Neural progenitor cell (in vitro differentiated cells): ENCODE measurements at places on chromosomes 7 and 10.
A peak's percentile ranks its signal among the peaks of the same experiment; 100 is the strongest.

GRCh38 chr10:42976351-42977031 lies 100.4 kb upstream of the RET start:
- DNase-seq, result no peak

DNA sequence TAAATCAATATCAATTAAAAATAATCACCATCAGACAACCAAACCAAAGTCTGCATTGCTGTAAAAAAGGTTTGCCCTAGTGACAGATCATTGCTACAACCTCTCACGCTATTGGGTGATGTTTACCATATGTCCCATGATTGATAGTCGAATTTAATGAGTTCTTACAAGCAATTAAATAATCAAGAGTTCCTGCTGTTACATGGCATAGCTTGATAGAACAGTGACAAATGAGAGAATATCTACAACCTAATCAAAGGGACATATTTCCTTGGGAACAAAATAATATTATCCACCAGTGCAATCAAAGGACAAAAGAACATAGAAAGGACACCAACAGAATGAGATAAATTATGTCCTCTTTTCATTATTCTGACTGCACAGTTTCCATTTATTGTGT lies 387.4 kb downstream of the ETV1 start:
- DNase-seq, result no peak

DNA sequence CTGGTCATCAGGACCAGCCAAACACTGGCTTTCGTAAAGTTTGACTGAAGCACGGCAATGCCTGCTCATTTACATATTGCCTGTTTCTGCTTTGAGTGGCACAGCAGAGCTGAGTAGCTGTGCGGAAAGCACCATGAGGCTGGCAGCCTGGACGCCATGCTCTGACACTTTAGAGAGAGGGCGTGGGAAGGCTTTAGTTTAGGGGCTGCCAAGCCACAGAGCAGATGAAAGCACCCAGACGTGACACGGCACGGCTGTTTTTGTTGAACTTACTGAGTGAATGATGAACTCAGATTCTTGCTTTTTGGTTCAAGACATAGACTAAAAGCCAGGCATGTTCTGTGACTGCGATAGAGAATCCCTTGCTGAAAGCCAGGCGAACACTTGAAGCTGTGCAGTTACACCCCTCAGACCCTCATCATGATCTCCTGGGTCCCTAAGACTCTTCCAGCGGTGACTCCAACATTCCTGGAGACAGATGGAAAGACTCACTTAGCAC lies 182.1 kb downstream of the ZMYND11 start:
- no peak for DNase-seq

DNA sequence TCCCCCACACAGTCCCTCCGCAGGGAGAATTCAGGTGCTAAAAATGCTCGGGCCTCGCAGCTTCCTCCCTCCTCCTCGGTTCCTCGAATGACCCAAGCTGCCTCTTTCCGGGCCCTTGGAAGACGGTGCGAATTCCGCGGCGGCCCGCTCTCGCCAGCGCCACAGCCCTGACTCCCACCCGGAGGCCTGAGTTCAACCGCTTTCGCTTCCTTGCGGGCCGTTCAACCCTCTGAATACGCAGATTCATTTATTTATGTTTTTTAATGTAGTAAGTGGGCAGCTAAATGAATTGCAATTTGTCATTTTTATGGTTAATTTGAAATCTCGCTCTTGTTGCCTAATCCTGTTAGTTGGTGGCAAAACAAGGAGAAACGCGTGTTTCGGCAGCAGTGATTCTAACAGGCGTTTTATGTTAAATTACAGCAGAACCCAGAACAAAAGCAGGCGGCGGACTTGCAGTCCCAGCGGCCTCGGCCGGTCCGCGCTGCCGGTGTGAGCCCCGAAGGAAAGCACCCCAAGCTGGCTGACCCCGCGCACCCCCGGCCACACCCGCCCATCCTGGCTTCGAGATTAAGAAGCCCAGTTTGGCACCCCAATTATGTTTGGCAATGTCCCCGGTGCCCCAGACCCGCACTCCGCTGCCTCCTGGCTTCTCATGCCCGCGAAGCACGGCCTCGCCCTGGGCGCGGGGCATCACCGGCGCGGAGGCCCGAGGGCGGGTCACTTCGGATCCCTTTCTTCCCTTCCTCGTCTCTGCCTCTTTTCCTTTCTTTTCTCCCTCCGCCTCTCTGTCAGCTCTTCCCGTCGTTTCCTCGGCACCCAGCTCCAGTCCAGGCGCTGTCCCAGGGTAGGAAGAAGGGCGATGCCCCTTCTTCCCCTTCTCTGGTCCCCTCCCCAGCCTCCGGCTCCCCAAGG lies 75.9 kb downstream of the INSIG1 start:
- peak; percentile 55 for DNase-seq

DNA sequence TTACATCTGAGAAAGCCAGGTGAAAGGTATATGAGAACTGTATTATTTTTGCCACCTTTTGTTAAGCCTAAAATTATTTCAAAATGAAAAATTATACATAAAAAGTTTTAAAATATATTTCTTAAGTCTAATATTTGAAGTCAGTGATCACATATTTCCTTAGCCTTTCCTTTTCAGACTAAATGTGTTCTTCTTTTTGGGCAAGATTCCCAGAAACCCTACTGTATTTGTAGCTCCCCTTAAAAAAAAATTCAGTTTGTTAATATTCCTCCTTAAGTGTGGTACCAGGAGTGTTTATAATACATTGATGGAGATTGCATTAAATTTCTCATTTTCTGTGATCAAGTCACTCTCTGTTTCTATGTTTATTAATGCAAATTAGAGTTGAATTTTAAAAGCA lies 22.8 kb downstream of the DNAJC1 start:
- no peak for DNase-seq

- DNase-seq, result no peak
Observed at GRCh38 chr10:133085251-133086125, 2.2 kb upstream of the ADGRA1 start.
